Activated T-helper 2 cell treated with anti-CD3 and anti-CD28 coated beads, Interferon-gamma antibody, Interleukin-2, Interleukin-4, amounts not matched to agents 10 μg/mL and 5 μg/mL and 100 μg/mL, durations not matched to agents 14 hours and 24 hours and 36 hours (primary cell): ENCODE measurements at places on chromosomes 3 and 15. TPM values are rescaled to one million over a fixed set of nuclear protein-coding genes. Genes with fewer than 3 reads are reported as not detected.

Gene CFAP92
- 0.37 TPM in 1 of 2 replicates, not detected in the other for total RNA-seq

Gene SAMD7
- total RNA-seq = not detected in 2 replicates

Gene KLHL40
- not detected in 2 replicates for total RNA-seq

DNA sequence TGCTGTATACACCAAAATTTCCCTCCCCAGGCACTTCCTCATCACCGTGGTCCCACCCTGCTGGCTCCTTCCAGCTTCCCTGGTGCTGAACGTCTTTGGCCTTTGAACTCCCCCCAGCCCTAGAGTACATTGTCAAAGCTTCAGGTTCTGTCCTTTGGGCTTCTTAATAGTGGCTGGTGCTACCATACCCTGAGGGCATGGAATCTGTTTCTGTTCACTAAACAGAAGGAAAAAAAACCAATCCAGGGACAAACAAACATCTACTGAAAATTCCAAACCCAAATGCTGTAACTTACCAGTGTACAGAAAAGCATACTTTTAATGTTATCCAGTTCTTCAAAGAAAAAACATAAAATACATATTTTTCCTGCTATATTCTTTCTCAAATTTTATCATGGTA is 148.7 kb downstream of the MYLK start:
- DNase-seq = no peak

DNA sequence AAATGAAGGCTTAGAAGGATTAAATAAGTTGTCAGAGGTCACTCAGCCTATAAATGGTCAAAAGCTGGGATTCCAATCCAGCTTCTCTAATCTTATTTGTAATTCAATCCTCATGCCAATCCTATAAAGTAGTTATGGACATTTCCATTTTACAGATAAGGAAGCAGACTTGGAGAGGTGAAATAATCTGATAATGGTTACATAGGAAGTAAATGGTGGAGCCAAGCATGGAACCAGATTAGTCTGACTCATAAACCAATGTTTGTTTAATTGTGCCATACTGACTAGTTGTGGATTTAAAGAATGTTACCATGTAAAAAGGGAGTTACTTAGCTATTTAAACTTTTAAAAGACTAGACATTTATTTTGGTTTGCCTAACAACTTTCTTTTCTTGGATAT is 59.7 kb downstream of the KCNAB1 start:
- DNase-seq = no peak

DNA sequence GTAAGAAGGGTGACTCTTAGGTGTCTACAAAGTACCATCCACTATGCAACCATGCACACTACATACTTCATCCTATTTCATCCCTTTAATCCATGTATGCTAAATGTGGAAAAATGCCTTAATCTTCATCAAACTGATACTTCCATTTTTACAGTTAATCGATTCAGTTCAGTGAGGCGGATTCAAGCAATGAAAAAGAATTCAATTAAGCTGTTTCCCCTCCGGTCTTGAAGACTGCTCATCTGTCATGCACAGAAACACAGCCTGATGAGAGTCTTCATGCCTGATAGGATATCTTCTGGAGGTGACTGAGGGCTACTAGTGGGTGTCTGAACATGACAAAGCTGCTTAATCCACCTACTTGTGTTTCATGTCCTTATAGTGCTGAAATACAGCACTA is 270.6 kb upstream of the ALCAM start:
- no peak for DNase-seq

DNA sequence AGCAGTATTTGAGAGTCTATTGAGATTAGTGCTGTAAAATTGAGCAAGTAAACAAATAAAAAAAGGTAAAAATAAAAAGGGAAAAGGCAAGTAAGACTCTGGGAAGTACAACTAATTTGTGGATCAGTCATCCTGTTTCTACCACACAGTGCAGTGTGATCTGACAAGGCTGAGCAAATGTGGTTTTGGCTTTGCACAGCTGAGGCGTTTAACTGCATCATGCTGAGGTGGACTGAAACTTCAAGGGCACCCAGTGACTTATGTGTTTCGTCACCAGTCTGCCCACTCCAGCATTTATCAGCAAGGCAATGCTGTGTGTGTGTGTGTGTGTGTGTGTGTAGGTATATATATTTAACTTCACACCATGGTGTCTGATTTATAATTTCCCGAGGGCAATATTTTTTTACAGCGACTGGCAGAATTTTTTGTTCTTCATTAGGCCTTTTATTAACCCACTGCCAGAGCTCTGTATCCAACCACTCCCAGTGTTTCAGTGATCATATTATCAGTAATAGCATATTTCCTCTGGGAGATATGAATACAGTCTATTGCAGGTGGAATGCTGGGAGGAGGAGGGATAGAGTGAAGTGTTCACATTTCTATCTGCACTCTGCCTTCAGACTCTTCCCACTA is 131.5 kb upstream of the SATB1 start:
- peak; percentile 65 for DNase-seq

GRCh38 chr3:126050050-126050392 is 33.9 kb downstream of the SLC41A3 start:
- DNase-seq = no peak

DNA sequence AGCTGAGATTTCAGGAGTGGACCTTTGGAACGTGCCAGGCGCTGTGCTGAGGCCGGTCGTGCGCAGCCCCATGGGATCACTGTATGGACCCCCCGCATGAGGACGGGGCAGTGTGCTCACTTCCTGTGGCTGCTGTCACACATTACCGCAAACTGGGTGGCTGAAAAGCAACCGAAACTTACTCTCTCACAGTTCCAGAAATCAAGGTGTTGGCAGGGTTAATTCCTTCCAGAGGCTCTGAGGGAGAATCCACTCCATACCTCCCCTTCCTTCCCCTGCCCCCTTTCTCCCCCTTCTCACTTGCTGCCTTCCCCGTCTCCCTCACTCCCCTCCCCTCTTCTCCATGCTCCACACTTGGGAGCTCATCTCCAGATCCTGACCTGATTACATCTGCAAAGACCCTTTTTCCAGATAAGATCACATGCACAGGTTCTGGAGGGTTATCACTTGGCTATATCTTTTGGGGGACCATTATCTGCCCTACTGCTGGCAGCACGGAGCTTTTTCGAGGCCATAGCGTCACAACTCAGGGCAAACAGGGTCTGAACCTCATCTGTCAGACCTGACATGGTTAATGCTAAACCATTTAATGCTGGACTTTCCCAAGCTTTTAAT is 41.2 kb downstream of the KLF13 start:
- DNase-seq = no peak

GRCh38 chr3:123329636-123330340 is 119.1 kb downstream of the ADCY5 start:
- no peak for DNase-seq
